Liver (tissue), 10 donors: ENCODE measurements at places on chromosomes 6 and 20. TPM values are rescaled to one million over a fixed set of nuclear protein-coding genes. Genes with fewer than 3 reads are reported as not detected.

GRCh38 chr6:33742837-33743236 is 3.9 kb downstream of the IP6K3 start:
- no peaks in the 10 kb centered on the region for H3K27me3 ChIP-seq
- no peaks in the 10 kb centered on the region for H3K36me3 ChIP-seq
- H3K4me3 ChIP-seq, result no peak overlapping the region
- no peak for DNase-seq

DNA sequence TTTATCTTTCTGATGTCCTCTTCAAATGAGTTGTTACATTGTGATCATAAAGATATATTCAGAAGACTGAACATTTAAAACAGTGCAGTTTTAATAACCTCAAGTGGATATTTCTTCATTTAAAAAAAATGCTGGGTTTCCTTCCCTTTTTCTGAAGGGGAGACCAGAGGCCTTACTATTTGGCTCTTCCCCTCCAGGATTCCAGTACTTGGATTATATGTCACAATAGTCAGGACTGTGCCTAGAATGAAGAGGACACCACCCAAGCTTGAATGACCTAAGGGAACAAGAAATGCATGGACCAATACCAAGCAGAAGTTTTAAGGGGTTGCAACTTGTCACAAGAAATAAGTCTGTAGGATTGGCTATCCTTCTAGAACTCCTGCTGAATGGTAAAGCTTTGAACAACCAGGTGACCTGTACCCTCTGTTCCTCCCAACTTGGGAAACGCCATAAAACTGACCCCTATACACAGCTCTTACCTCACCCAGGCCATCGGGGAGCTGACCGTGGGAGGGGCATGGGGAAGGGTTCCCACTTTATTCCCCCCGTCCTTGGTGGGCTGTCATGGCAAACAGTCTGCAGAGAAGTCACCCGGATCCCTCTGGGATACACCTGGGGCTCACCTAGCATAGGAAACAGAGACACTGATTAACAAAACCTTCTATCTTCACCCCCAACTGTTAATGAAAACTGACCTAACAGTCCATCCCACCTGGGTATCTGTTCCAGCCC is 2.0 kb downstream of the FRS3 start:
- no peaks in the 10 kb centered on the region for H3K27me3 ChIP-seq
- H3K4me1 ChIP-seq, result peaks cover 17% of the 10 kb centered on the region
- H3K27ac ChIP-seq, result no peak overlapping the region
- H3K4me3 ChIP-seq, result no peak overlapping the region
- peaks cover 13% of the 10 kb centered on the region for H3K36me3 ChIP-seq

NOX3 gene
- total RNA-seq, result not detected

DNA sequence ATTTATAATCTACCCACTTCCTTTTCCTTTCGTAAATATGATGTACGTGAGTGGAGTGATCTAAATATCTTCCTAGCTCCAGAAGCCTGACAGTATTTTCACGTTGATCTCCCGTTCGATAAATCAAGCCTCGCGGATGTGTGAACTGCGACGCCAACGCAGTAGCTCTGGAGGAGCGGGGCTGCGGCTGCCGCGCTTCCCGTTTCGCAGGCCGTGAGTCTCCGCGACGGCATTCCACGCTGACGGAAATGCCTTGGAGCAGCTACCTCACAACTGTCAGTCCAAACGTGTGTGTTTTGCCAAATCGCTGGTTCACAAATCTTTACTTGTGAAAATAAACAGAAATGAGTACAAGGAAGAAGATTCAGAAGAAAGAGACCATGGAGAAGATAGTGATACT is 41.2 kb downstream of the BTBD3 start:
- no peak overlapping the region for H3K27ac ChIP-seq
- H3K36me3 ChIP-seq, result no peaks in the 10 kb centered on the region
- no peaks in the 10 kb centered on the region for H3K4me1 ChIP-seq
- H3K4me3 ChIP-seq, result no peak overlapping the region

EYS gene
- 0.09 TPM for total RNA-seq

COQ3 gene
- 7.1 TPM for total RNA-seq

DNA sequence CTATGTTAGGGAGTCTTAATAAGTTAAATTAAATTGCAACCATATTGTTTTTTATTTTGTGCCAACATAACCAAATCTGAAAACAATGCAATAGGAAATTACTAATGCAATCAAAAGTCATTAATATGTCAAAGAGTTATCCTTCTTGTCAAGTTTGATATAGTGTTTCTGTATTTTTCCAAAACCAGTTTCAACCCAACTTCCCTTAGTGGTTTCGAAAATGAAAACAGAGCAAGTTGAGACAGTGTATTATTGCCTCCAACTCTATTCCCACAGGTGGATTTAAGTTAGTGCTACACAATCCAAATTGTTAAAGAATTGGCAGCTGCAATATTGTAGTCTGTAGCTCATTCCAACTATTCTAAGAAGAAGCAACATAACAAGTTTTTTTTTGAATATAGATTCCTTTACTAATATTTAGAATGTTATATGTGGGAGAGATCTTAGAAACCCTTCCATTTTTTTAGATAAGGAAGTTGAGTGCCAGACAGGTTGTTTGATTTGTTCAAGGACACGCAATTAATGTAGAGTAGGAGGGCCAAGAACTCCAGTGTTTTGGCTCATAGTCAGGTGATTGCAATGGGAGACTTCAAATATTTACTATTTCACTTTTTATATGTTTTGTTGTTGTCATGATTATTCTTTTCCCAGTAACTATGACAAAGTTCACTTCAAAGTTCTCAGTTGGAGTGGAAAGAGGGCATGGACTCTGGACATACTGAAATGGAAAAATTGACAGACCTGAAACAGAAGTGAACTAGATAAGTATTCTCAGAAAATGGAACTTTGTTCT is 282.4 kb upstream of the HSF2 start:
- no peaks in the 10 kb centered on the region for H3K36me3 ChIP-seq
- DNase-seq, result no peak
- peaks cover 3% of the 10 kb centered on the region for H3K4me1 ChIP-seq
- H3K27ac ChIP-seq, result no peak overlapping the region
- H3K27me3 ChIP-seq, result no peaks in the 10 kb centered on the region

DNA sequence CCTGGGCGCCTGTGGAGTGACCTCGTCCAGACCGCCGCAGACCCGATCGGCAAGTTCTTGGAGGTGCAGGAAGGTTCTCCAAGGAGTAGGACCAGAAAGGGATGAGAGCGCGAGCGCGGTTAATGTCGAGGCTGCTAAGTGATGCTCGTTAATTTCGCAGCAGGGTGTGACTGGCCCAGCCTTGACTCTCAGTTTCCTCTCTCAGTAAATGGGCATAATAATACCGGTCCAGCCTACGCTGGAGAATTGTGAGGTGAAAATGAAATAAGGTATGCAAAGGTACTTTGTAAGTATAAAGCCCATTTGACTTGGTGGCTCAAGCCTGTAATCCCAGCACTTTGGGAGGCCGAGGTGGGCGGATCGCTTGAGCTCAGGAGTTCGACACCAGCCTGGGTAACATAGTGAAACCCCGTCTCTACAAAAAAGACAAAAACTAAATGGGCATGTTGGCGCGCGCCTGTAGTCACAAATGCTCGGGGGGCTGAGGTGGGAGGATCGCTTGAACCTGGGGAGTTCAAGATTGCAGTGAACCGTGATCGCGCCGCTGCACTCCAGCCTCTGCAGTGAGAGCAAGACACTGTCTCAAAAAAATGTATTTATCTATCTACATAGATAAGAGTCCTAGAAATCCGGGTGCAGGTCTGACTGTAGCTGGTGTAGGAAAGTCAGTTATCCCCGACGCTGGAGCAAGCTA is 634 bp upstream of the BTBD9 start:
- DNase-seq, result no peak
- no peaks in the 10 kb centered on the region for H3K27me3 ChIP-seq
- H3K27ac ChIP-seq, result peak overlapping the region; percentile 84

DNA sequence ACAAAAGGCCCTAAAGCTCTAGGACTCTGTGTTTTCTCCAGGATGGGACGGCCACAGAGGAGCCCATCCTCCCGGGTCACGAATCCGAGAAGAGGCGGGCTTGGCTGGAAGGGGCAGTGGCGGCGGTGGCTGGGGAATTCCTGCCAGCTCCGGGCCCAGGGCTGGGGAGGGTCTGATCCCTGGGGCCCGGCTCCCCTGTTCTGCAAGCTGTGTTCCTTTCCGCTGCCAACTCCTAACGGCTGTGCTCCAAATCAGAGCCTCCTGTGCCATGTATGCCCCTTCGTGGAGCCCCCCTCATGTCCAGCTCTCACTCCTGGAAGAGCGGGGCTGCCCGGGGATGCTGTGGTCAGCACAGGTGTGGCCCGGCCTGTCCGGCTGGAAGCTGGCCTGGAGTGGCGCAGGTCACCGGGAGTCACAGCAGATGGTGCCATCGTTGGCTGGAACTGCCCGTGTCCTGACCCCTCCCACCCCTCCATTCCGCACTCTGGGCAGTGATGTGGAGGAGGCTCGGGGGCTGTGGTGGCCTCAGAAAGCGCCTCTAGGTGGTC is 88.2 kb upstream of the MPC1 start:
- no peaks in the 10 kb centered on the region for H3K27me3 ChIP-seq
- no peaks in the 10 kb centered on the region for H3K36me3 ChIP-seq
- no peaks in the 10 kb centered on the region for H3K4me1 ChIP-seq

DNA sequence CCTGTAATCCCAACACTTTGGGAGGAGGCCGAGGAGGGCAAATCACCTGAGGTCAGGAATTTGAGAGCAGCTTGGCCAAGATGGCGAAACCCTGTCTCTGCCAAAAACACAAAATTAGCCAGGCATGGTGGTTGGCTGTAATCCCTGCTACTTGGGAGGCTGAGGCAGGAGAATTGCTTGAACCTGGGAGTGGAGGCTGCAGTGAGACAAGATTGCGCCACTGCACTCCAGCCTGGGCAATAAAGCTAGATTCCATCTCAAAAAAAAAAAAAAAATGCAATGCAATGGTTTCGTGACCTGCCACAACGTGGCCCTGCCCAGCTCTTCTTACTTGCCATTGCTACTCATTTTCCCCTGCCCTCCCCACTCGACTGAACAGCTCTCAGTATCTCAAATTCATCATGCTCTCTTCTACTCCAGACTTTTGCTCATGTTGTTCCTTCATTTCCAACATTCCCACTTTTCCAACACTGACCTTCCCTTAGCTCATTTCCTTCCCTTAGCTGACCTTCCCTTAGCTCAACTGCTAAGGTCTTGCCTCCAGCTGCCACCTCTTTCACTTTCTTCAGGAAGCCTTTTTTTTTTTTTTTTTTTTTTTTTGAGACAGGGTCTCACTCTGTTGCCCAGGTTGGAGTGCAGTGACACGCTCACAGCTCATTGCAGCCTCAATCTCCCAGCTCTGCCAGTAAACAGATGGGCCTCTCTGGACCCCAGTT is 2.1 kb upstream of the MTHFD1L start:
- DNase-seq, result no peak
- no peak overlapping the region for H3K4me3 ChIP-seq
- H3K4me1 ChIP-seq, result peaks cover 8% of the 10 kb centered on the region
- H3K27ac ChIP-seq, result no peak overlapping the region
- H3K27me3 ChIP-seq, result no peaks in the 10 kb centered on the region

DNA sequence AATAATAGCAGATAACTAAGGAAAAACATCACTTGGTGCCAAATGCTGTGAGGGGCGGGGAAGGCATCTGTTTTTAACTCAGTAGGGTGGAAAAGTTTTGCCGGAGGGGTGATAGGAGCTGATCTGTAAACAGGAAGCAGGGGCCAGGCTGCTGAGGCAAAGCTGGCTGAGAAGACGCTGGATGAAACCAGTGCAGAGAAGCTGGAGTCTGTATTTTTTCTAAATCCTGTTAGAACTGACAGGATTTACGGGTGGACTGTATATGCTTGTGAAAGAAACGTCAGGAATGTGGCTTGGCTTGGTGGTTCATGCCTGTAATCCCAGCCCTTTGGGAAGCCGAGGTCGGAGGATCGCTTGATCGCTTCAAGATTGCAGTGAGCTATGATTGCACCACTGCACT is 5.6 kb downstream of the PCMTD2 start:
- no peaks in the 10 kb centered on the region for H3K27me3 ChIP-seq
- DNase-seq, result no peak
- peaks cover 19% of the 10 kb centered on the region for H3K4me1 ChIP-seq
- no peak overlapping the region for H3K4me3 ChIP-seq
- H3K27ac ChIP-seq, result peak overlapping the region; percentile 9
- peaks cover 9% of the 10 kb centered on the region for H3K36me3 ChIP-seq
